ENCODE measurements at places on chromosomes 2 and 18.
A peak's percentile ranks its signal among the peaks of the same experiment; 100 is the strongest.

DNA sequence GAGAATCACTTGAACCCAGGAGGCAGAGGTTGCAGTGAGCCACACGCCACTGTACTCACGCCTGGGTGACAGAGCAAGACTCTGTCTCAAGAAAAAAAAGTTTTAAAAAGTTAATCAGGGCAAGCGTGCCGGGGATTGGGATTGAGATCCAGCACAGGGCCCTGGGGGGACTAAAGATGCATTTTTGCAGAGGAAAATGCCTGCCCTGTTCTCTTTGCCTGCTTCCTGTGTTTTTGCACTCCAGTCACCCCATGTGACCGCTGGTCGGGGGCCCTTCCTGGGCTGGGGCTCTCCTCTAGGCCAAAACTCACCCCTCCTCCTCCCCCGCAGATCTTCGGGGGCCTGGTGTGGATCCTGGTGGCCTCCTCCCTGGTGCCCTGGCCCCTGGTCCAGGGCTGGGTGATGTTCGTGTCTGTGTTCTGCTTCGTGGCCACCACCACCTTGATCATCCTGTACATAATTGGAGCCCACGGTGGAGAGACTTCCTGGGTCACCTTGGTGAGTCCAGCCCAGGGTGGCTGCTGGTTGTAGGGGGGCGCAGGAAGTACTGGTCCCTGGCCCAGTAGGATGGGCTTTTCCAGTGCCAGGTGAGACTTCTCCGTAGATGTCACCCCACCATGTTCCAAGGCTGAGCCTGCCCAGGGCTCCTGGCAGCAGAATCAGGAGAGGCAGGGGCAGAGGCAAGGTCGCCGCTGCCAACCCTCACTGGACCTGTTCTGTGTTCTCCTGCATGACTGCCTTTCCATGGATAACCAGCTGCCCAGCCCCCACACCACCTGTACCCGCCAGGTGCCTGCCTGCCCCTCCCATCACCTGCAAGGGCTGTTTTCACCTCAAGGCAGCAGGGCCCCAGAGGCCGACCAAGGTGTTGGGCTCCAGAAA is 22.4 kb downstream of the MAL start:
- no peak for DNase-seq

GRCh38 chr2:201959198-201959597 is 74.5 kb upstream of the FZD7 start:
- DNase-seq: no peak

DNA sequence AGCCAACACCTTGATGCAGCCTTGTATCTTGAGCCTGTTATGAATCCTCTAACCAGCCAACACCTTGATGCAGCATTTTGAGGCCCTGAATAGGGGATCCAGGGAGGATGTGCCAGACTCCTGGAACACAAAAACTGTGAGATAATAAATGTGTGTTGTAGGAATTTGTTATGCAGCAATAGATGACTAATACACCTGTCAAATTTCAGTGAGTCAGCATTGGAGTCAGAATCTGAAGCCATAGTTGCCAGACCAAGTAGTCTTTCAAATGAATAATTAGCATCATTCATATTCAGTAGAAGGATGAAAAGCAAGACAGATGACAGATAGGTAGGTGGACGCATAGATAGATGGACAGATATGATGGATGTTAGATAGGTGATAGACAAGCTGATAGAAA is 942.5 kb upstream of the SLC39A10 start:
- no peak for DNase-seq

DNA sequence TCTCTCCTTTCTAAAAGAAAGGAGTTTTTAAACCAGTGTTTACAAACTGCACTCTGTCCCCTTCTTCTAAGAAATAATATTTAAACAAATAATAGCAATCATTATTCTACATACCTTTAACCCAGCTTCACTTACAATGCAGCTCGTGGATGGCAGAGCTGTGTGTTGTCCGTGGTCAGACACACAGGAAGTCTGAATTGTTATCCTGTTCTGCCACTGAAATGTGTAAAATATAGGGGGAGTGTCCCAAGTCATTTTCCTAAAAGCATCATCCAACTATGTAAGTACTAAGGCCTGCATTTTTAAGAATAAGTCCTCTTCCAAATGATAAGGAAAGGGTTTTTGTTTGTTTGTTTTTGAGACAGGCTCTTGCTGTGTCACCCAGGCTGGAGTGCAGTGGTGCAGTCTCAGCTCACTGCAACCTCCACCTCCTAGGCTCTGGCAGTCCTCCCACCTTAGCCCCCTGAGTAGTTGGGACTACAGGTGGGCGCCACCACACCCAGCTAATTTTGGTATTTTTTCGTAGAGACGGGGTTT is 2.7 kb upstream of the PPP4R1 start:
- no peak for DNase-seq

DNA sequence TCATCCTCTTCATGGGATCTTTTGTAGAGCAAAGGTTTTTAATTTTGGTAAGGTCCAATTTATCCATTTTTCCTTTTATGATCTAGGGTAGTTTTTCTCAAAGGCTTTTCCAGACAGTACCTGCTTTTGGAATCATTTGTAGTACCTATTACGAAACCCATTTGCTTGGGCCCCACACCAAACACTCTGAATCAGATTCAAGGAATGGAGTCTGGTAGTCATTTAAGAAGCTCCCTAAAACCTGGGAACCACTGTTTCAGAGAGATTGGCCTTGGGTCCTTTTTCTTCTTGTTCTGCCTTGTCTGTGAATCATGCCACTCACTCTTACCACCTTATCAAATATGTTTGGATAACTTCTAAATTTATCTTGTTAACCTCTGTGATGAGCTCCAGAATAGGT is 40.3 kb downstream of the OSBPL6 start:
- no peak for DNase-seq

GRCh38 chr2:12684471-12684936 is 32.2 kb upstream of the TRIB2 start:
- no peak for DNase-seq

DNA sequence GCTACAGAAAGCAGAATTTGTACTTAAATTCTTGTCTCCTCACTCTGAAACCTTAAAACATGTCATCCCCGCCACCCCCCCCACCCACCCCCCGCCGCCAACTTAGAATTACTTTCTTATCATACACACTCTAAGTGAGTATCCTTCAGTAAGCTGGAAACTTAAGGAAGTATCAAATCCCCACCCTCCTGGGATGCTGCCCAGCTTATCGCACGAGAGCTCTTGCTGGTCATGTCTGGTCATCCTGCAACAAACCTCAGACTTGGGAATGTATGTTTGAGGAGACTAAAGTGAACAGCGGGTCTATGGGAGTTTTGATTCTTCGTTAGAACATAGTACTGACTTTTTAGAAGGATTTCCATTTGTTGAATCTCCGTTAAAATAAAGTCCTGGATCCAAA is 203.3 kb downstream of the PTGR3 start:
- no peak for DNase-seq

DNA sequence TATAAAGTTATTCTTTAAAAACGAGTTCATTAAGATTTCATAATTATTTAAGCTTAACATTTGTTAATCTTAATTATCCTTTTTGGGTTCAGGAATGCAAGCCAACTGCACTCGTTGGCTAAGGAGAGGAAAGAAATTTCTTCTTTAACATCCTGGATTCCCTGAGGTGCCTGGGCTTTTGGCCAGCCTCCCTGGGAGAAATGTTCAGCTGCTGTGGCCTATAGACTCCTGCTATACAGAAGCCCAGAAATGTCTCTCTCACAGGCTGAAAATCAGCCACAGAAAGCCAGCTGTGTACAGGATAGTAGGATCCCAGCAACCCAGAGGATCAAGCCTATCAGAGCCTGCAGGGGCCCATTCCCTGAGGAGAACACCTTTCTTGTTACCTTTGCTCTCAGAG is 430.3 kb downstream of the XIRP2 start:
- no peak for DNase-seq

DNA sequence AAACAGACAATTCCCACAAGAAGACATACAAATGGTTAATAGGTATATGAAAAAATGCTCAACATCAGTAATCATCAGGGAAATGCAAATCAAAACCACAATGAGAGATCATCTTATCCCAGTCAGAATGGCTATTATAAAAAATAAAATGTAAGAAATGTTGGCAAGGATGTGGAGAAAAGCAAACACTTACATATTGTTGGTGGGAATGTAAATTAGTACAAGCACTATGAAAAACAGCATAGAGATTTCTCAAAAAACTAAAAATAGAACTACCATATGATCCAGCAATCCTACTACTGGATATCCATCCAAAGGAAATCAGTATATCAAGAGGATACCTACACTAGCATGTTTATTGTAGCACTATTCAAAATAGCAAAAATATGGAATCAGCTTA is 186.6 kb downstream of the NOL4 start:
- DNase-seq: no peak

- DNase-seq: peak; percentile 83
Measured at GRCh38 chr2:46164529-46165301, 132.5 kb upstream of the EPAS1 start.

- no peak for DNase-seq
Measured at GRCh38 chr2:71252862-71253261, 26.0 kb upstream of the PAIP2B start.

- no peak for DNase-seq
Measured at GRCh38 chr18:13268158-13269012, 49.8 kb downstream of the LDLRAD4 start.

DNA sequence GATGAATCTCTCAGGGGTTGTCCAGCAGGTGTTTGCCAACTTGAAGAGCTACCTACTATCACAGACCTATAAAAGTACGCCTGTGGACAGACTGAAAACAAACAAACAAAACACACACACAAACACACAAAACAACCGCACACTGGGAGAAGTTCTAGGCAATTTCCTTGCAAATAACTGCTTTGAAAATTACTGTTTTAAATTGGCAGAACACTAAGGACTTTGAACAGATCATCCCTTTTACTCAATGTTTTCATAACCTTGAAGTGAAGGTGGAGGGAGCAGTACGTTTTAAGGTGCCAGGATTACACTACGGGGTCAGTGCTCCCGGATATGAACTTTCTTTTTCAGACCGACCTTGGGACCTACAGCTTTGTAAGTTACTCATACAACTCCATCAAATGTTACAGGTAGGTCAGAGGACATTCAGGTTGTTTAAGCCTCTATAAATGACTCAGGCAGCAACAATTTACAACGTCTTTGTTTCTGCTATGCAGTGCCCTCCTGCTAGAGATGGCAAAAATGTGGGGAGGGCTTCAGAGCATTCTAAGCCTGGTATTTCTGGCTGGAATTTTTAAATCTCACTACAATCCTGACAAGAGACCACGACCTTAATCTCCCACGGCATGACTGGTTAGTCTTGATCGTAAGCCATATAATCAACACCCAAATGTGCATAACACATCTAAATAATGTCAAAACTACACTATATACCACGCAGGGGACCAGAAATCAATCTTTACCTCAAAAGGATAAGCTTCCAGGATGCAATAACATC is 1.4 kb upstream of the SLC20A1 start:
- DNase-seq: no peak

- no peak for DNase-seq
Measured at GRCh38 chr2:104078431-104079157, 775.3 kb upstream of the POU3F3 start.

DNA sequence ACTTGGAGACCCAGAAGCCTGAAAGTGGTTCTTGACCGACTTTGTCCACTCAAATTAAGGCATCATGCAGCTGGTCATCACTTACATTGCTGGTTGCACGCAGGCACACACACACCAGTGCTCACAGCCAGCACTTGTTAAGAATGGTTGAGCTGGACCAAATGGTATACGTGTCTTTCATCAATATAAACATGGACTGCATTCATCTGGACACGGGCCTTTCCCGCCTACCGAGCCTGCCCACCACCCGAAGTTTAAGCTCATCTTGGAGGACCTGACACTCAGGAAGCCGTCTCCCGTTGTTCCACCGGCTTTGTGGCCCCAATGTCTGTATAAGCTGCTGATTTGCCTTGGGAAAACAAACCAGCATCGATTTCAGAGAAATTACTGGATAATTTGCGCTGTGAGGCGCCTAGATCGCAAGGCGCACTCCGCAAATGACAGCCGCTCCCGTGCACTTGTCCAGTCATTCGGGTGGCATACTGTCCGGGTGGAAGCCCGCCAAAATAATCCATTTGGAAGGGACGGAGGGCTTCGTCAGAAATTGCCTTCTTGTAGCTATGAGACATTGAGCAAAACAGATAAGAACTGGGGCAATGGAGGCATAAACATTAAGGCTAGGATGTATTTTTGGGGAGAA is 40.1 kb upstream of the AKAIN1 start:
- no peak for DNase-seq

GRCh38 chr2:39408351-39409136 is 28.5 kb downstream of the MAP4K3 start:
- DNase-seq: no peak

DNA sequence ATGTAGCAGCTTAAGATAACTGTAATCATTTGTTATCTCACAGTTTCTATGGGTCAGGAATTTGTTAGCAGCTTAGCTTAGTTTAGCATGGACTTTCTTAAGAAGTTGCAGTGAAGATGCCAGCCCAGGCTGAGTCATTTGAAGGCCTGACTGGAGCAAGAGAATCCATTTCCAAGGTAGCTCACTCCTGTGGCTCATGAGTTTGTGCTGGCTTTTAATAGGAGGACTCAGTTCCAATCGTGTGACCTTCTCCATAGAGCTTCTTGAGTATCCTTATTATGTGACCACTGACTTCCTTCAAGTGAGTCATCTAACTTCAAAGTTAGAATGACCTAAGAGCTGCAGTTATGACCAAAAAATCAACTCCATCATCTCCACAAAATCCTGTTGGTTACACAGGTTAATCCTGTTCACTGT is 1.4 kb downstream of the GPATCH11 start:
- DNase-seq: peak; percentile 65

DNA sequence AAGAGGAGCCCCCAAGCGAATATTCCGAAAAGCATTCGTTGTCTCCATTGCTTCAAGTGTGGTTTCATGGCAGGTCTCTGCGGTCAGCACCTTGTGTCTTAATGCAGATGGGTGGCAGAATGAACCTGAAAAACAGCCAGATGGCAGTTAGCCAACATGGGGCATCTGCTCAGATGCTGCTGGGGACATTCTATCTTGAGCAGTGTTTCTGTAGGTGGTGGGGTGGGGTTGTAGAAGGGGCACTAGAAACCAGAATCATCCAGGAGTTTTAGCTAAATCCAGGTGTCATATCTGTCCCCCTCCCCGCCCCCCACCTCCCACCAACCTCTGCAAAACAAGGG is 42.1 kb downstream of the ST6GAL2 start:
- DNase-seq: no peak

DNA sequence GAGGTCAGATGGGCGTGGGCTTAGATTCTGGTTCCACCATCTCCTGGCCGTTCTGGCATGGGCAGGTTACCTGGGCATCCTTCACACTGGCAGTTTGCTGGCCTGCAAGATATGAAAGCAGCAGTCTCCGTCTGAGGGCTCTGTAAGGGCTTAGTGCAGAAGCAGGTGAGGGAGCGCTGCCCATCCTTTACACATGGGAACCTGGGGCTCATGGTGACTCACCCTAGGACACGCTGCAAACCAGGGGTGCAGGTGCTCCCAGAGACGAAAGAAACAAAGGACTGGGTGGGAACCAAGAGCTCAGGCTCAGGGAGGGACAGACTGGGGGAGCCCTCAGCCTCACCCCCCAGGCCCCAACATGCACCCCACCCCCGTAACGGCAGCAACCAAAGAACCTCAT is 10.7 kb upstream of the ID2 start:
- DNase-seq: no peak

DNA sequence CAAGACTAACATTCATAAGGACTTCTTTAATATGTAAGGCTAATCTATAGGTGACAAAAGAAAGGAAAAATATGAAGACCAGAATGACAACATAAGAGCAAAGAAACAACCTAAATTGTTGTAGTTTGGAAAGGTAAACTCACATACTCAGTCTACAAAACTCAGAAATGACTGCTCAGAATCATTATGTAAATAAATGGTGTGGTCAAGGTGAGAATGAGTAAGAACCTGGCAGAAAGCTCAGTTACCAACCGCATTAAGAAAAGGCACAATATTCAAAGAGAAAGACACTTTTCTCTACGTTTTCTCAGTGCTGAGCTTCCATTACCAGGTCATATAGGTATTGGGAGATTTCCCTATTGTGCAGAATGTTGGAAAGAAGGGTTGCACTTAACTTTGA is 15.8 kb downstream of the ATF2 start:
- no peak for DNase-seq
